GM12865 (cell line): ENCODE measurements at places on chromosomes 6 and 20.

GRCh38 chr20:62066983-62067433 lies 1.3 kb upstream of the TAF4 start:
- peak; percentile 62 for DNase-seq

GRCh38 chr6:154569156-154569862 lies 58.8 kb upstream of the CNKSR3 start:
- no peak for DNase-seq

- DNase-seq = no peak
Observed at GRCh38 chr6:162289972-162290371, 437.6 kb downstream of the PRKN start.

DNA sequence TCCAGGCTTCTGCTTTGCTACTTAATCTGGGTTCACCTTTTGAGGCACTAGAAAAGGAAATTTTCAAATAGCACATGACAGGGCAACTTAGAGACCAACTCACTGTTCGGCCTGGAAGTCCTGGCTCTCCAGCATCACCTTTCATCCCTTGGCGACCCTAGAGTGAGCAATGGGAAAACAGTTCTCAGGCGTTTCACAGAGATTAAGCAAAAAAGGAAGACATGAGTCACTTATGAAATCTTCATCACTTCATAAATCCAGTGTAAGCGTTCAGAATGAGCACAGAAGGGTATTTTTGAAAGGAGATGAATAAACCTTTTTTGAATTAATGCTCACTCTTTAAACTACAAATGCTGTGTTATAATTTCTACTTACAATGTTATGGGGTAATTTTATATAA lies 104.0 kb downstream of the COL12A1 start:
- DNase-seq = no peak

GRCh38 chr20:58998656-58999055 lies 8.4 kb downstream of the CTSZ start:
- no peak for DNase-seq

- DNase-seq = peak; percentile 84
Observed at GRCh38 chr6:155327326-155328073, 13.2 kb upstream of the TFB1M start.

GRCh38 chr6:158969148-158969547 lies 30.9 kb downstream of the RSPH3 start:
- no peak for DNase-seq

GRCh38 chr20:35318502-35319157 lies 26.4 kb upstream of the FAM83C start:
- no peak for DNase-seq

DNA sequence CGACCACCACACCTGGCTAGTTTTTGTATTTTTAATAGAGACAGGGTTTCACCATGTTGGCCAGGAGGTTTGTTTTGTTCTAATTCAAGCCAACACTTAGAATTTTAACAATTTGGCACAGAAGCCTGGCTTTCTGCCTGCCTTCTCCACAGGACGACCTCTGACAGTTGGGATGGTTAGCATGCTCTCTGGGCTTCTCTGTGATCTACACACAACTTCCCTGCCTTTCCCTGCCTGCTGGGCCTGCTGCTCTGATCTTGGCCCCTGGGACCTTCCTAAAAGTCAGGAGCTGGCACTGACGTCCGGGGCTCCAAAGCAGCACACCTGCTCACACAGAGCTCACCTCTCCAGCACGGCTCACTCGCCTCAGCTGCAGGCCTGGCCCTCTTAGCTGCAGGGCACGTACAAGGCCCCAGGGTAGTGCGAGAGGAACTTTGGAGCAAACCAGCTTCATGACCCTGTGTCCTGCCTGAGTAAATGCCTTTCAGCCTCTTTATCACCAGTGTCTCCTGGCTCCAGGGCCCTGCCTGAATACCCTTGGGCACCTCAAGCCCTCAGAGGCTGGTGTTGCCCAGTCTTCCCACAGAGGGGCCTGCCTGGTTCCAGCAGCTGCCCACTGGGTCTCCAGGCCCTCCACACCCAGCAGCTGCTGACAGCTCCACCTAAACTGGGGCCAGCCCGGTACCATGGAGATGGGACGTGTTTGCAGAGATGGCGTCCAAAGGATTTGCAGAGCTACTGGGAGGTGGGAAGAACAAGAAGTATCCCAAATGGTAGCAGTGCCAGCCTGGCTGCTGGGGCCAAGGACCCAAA lies 96.0 kb downstream of the PSMB1 start:
- no peak for DNase-seq

- DNase-seq = no peak
Observed at GRCh38 chr6:33738153-33738552, 8.6 kb downstream of the IP6K3 start.

DNA sequence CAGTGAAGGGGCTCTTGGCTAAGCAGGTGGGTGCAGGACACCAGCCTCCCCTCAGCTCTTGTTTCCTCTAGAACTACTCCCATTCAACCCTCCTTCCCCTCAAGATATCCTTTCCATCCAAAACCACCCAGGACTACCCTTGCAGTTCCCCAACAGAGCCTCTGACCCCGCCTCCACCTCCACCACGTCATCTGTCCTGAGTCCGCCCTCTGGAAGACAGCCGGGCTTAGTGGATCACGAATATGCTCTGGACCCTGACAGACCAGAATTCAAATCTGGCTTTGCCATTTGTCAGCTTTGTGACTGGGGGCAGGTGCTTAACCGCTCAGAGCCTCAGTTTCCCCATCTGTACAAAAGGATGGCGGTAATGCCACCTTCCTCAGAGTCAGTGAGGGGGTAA lies 31.4 kb downstream of the TFEB start:
- DNase-seq = no peak

DNA sequence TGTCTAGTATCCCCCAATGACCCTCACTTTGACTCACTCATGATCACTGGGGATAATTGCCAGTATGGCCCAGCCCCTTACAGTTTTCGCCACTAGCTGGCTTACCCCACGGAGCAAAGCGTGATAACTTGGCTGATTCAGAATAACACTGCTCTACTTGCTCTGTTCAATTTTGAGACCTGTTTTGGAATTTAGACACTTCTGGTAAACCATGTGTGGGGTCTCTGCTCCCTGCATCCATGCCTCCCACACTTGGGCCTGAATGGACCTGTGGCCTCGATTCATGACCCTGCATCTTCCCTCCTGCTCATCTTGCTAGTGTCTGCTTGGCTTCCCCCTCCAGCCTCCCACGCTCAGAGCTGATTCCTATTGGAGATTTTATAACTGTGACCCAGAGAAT lies 48.9 kb downstream of the FOXA2 start:
- DNase-seq = no peak

GRCh38 chr20:17541996-17542395 lies 10.8 kb upstream of the BFSP1 start:
- DNase-seq = no peak

DNA sequence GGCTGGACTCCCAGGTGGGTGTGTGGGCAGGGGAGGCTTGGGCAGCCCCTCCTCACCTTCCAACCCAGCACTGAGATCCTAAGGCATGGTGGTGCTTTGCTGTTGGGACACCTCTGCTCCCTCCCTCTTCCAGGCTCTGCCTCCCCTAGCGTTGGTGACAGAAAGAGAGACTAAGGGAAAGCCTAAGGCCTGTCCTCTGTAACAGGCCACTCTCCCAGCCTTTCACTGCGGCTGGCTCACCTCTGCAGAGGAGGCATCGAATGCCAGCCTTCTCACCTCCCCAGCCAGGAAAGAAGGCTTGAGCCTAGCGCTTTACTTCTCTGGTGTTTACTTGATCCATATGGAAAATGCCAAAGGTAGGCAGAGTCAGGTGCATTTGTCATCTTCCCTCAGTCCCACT lies 3.5 kb upstream of the CDH26 start:
- no peak for DNase-seq

DNA sequence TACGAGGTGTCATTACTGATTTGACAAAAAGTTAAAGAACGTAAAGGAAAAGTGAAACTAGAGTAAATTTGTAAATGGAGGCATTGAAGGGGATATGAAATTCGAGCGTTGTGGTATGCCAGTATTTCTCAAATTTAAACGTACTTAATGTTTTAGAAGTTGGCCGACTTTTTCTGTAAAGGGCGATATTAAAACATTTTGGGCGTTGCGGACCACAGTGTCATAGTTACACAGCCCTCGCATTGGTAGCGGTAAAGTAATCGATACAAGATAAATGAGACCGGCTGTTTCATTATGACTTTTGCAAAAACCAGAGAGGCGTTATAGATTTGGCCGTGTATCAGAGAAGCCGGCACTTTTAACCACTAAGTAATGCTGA lies 39.6 kb downstream of the OR2B2 start:
- DNase-seq = no peak

DNA sequence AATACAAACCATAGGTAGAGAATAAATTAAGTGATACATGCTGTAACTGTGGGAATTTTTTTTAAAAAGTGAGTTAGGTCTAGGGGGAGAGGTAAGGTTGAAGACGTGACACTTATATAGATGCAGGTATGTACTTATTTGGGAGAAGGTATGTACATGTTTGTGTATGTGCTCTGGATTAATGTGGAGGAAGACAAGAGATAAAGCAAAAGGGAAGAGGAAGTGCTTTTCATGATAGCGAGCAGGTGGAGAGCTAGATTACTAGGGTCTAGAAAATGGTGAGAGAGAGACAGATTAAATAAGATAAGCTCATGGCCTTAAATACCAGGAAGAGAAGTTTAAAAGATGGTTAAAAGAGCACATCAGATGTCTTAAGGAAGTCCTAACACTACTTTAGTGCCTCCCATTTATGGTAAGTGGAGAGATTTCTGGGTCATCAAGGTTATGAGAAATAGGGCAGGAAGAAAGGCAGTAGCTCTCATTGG lies 92.5 kb downstream of the MAN1A1 start:
- DNase-seq = no peak

DNA sequence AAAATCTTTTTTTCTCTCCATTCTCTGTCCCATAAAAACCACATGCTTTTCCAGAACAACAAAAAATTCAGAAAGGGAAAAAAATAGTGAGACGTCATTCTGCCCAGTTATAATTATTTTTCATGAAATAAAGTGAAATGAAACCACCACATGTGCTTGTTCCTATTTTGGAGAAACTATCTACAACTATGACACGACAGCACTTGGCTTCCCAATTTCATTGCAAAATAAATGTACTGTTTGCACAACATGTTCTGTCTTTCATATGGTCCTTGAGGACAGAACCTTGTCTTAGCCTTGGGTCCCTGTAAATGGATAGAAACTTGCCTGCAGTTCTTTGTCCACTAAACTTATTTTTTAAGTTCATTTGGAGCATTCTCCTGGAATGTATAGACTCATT lies 5.6 kb upstream of the MAN1A1 start:
- DNase-seq = no peak

DNA sequence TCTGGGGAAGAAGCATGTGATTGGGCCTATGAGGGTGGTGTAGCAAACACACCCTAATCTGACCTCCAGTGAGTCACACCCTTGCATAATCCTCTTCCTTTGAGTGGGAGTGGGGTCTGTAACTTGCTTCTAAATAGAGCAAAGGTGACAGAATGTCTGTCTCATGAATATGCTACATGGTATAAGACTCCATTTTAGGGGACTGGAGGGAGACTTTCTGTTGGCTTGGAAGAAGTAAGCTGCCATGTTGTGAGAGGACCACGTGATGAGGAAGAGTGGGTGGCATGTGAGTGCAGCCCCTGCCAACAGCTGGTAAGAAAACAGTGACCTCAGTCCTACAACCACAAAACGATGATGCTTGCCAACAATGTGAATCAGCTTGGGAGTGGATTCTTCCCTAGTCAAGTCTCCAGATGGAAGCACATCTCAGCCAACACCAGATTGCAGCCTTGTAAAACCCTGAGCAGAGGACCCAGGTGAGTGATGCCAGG lies 3.7 kb downstream of the AK9 start:
- DNase-seq = no peak

GRCh38 chr20:7308163-7308562 lies 540.7 kb downstream of the BMP2 start:
- DNase-seq = no peak

- no peak for DNase-seq
Observed at GRCh38 chr6:121666814-121667213, 231.4 kb downstream of the GJA1 start.

GRCh38 chr6:41157323-41157722 lies 3.2 kb upstream of the TREML1 start:
- no peak for DNase-seq
